ENCODE measurements at places on chromosomes 7 and 10. TPM values are rescaled to one million over a fixed set of nuclear protein-coding genes. Genes with fewer than 3 reads are reported as not detected.

The ITPRID1 gene
- polyA plus RNA-seq = not detected

The CPN1 gene
- 3.8 TPM for polyA plus RNA-seq

The HPSE2 gene
- polyA plus RNA-seq = 0.71 TPM

The KCND2 gene
- polyA plus RNA-seq = 0.53 TPM

The PLXNA4 gene
- polyA plus RNA-seq = 14.2 TPM

The SRGN gene
- 16.7 TPM for polyA plus RNA-seq

The ZMYND11 gene
- 111 TPM for polyA plus RNA-seq

The PLCE1 gene
- 43.1 TPM for polyA plus RNA-seq

The LRRC18 gene
- polyA plus RNA-seq = not detected

The ERVW-1 gene
- polyA plus RNA-seq = 3.2 TPM

The FBXO24 gene
- polyA plus RNA-seq = 2.6 TPM

The GOLGA7B gene
- polyA plus RNA-seq = 1.0 TPM

The HOXA4 gene
- 21.4 TPM for polyA plus RNA-seq

The ADAM12 gene
- polyA plus RNA-seq = 23.0 TPM

The PHKG1 gene
- polyA plus RNA-seq = 1.0 TPM

The SUN3 gene
- 0.22 TPM for polyA plus RNA-seq

The LIPM gene
- polyA plus RNA-seq = not detected

The PRSS2 gene
- polyA plus RNA-seq = not detected

The ASB15 gene
- 2.1 TPM for polyA plus RNA-seq

The GJD4 gene
- 0.09 TPM for polyA plus RNA-seq

The SEC61A2 gene
- polyA plus RNA-seq = 11.9 TPM

The SPOCK2 gene
- 159 TPM for polyA plus RNA-seq

The SEMA4G gene
- 67.6 TPM for polyA plus RNA-seq

The PLXDC2 gene
- 30.7 TPM for polyA plus RNA-seq

The LFNG gene
- 37.7 TPM for polyA plus RNA-seq

The PRSS58 gene
- not detected for polyA plus RNA-seq

The FGFR2 gene
- 85.3 TPM for polyA plus RNA-seq

The ZEB1 gene
- polyA plus RNA-seq = 23.9 TPM

The ENKUR gene
- polyA plus RNA-seq = 5.6 TPM
